Ammon's horn (tissue), 1 donor: ENCODE measurements at places on chromosomes 5 and 9.

DNA sequence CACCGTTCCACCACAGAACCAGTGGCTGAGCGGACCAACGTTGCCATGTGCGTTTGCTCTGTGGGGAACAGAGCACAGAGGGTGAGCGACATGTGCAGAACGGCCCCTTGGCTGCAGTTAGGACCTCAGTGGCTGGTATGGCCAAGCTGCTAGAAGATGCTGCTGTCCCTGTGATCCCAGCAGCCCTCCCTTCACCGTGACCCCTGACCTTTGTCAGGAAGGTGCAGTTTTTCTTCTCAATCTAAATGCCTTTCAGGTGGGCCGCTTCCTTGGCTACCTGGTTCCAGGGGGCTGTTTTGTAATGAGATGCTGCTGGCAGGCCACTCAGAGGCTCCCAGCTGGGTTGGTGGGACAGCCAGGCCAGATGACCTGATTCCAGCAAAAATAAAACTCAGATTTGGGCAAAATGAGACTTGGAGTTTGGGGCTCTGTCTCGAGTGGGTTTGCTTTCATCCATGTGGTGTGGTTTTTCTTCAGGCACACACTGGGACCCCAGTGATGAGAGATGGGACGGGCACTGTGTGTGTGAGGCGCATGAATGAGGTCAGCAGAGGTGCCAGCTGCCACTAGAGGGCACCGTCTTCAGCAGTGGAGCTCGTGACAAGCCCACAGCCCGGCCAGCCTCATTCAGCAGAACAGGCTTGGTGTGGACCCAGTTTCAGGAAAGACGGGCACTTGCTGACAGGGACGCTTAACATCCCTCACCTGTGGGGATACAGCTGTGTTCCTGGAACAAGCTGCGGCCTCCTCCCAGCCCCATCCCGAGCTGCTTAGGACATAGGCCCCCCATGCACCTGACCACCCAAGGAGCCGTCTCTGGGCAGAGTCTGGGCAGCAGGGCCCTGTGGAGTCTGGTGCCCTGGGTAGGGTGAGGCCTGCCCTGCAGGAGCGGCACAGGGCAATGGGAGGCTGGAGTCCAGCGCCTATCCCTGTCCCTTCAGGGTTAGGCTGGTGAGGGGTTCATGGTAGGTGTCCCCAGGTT is 4.1 kb downstream of the MRPS2 start:
- peak; percentile 81 for DNase-seq

GRCh38 chr9:111572950-111573604 is 26.4 kb downstream of the PTGR1 start:
- peak; percentile 23 for DNase-seq

- DNase-seq, result no peak
These were observed 14.4 kb downstream of the FAM169A start for GRCh38 chr5:74851684-74852353.

- DNase-seq, result no peak
These were observed 17.6 kb downstream of the NSUN2 start for GRCh38 chr5:6615034-6615815.

- DNase-seq, result no peak
These were observed 108.5 kb downstream of the ZNF354C start for GRCh38 chr5:179168664-179169063.

- no peak for DNase-seq
These were observed 308.8 kb downstream of the EFNA5 start for GRCh38 chr5:107361945-107362344.

- no peak for DNase-seq
These were observed 121.0 kb upstream of the GAS1 start for GRCh38 chr9:87068177-87068840.

GRCh38 chr5:75662061-75662460 is 50.8 kb downstream of the ANKDD1B start:
- DNase-seq, result no peak

DNA sequence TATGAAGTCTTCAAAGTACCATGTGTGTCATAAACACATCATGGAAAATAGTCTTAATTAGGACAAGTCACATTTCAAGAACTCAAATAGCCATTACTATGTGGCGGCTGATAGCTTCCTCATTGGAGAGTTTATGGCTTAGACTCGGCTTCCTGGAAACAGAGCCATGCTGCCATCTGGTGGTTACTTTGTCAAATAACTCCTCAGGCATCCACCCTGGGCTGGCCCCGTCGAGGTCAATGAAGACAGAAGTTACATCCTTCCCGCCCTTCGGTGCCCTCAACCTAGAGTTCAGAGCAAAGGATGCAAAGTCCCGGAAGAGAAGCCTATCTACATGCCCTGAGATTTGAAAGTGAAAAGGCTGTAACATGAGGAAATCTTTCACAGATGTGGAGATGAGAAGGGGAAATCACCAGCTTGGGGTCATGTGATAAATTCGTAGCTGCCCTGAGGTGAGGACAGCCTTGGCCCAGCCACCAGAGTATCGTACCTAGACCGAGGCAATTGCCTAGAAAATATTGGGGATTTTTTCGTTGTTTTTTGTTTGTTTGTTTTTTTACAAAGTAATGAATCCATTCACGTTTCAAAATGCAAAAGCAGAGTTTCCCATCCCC is 45.5 kb upstream of the ZNF169 start:
- peak; percentile 91 for DNase-seq

- no peak for DNase-seq
These were observed 17.7 kb downstream of the SLC28A3 start for GRCh38 chr9:84322828-84323227.

- no peak for DNase-seq
These were observed 7.8 kb downstream of the ECM2 start for GRCh38 chr9:92527832-92528521.

- DNase-seq, result no peak
These were observed 96.3 kb downstream of the TTLL11 start for GRCh38 chr9:121996783-121997182.

- no peak for DNase-seq
These were observed 71.8 kb downstream of the GALNT10 start for GRCh38 chr5:154262342-154262741.
